ENCODE measurements at places on chromosomes 16 and 17.

DNA sequence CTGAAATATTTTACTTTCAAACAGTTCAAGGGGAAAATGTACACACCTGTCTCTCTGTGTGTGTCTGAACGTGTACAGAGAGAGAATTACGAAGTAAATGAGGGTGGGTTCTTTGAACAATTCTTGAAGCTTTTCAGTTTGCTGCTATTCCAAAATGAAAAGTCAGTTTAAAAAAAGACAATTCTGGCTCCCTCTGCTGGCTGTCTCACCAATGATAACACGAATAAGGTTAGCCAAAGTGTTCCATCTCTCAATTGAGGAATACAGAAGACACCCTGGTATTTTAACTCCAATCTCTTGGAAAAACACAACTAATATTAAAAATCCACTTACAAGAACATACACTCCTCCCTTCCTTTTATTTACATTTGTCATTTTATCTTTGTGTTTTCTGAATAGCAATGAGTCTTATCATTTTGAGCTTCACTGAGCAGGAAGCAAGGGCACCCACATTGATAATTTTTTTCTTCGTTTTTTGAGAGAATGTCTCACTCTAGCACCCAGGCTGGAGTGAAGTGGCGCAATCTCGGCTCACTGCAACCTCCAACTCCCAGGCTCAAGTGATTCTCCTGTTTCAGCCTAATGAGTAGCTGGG, 20.5 kb downstream of the EFTUD2 start:
- no peak for DNase-seq

DNA sequence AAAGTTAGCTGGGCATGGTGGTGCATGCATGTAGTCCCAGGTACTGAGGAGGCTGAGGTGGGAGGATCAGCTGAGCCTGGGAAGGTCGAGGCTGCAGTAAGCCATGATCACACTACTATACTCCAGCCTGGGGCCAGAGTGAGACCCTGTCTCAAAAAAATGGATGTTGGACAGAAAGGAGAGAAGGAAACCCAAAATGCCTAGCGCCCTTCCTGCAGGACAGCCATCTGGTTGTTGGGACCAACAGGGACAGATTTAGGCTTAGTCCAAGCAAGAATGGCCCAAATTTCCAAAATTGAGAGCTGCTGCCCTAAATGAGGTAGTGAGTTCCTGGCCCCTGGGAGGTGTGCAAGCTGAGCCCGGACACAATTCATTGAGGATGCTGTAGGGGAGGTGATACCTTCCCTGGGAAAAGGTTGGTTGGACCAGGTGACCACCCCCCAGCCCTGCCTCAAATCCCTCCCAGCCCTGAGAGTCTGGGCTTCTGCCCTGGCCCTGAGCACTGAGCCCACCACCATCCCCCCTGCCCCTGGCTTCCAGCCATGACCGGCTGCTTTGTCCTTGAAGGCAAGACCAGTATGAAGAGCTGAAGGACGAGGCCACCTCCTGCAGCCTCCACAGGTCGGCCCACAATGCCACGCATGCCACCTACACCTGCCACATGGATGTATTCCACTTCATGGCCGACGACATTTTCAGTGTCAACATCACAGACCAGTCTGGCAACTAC, 35.1 kb downstream of the IL21R start:
- DNase-seq = no peak

DNA sequence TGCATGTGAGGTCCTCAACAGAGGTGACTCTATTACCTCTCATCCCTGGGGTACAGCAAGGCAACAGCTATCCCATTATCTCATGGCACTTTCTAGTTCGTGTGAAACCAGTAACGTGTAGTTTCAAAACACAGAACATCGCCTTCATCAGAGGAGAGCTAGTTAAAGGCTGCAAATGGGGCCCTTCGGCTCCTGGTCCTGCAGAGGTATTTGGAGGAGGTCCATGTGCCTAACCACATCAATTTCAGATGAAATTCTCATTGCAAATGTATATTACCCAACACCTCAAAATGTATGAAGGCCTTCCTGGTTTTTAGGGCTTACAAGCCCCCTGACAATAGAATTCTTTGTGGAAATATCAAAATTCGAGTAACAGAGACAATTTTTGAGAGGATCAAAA, 95.7 kb upstream of the PSMD7 start:
- no peak for DNase-seq

DNA sequence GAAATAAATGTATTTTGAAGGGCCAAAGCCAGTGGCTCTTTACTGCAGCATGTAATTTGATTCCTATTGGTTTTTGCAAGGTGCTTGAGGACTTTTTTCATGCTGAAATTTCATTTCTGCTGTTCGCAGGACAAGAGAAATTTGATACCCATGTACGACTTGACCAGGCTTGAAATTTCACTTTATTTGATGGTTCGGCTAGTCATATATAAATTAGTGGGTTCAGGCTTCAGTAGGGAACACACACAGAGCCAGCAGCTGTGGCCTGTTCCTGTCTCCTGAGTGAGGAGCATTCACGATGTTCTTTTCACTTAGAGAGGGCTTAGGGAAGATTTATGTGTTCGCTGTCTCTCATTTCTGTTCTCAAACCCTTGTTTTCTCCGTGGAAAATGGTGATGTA, 258.4 kb upstream of the CACNG5 start:
- no peak for DNase-seq

GRCh38 chr16:20862162-20862960, 37.8 kb downstream of the DCUN1D3 start:
- no peak for DNase-seq

DNA sequence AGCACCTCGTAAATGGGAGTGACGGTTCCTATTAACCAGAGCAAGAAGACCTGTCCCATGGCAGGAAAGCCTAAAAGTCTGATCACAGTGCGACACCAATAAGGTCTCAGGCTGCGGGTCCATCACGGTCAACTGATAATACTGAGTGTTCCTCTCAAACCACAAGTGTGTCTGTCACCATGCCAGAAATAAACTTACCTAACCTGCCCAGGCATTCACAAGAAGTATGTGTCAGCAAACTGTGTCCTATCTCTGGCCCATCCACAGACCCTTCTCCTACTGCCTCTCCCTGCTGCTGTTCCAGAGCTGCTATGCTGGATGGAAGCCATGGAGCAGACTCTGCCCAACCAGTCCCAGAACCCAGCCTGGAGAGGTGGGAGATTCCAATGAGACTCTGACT, 73.5 kb downstream of the ZNF423 start:
- DNase-seq = no peak

- no peak for DNase-seq
Observed at GRCh38 chr17:31596382-31597323, 205.2 kb downstream of the RAB11FIP4 start.

GRCh38 chr17:61477204-61477834, 25.1 kb downstream of the TBX4 start:
- DNase-seq = no peak

DNA sequence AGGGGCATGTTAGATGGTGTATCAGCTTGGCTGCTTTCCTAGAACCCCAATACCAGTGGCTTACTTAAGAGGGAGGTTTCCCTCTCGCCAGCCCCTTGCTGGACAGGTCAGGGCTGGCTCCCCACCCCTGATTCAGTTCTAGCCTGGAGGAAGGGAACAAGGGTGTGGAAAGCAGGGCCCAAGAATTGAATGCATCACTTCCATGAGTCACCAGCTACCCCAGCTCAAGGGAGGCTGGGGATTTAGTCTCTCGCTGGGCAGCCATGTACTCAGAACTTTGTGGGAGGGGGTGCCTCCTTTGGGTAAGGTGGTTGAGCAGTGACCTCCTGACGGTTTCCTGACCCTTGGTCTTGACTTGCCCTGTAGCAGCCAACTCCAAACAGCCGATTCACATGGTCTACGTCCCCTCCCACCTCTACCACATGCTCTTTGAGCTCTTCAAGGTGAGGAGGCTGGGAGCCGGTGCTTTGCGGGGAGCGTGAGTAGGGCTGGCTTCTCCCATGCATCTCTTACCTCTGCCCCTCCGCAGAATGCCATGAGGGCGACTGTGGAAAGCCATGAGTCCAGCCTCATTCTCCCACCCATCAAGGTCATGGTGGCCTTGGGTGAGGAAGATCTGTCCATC, 12.8 kb downstream of the PDK2 start:
- no peak for DNase-seq

DNA sequence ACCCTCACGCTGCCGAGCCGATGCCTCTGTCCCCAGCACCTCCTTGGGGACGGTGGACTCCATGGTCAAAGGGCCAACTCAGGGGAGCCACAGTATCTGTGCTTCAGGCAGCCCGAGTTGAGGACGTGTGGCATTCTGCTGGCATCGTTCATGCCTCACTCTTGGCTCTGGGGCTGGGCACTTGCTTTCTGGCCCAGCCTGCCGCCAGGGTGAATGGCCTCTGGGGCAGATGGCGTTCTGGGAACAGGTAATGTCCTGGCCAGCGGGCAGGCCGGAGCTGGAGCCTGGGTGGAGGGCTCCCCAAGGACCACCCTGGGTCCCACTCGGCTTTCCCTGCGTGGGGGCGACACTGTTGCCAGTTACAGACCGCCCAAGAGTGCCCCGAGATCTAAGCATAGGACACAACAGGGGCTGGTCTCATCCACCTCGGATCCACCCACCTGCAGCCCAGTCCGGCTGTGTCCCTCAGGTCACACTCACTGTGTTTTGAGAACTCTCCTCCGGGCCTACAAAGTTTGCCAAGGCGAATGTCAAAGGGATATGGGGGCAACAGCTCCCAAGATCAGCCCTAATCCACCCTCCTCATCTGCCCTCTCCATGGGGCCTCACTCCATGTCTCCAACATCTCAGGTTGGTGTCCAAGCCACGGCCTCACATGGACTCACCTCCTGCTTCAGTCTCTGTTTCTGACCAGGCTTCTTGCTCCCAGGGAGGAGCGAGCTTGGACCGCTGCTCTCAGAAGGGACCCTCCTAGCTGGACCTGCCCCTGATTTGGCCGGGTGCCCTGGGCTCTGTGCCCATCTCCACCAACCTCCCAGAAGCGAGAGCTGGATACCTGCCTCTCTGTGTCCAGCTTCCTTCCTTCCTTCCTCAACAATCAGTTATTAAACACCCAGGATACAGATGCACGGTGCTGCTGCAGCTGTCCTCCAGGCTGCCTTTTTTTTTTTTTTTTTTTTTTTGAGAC, 60.8 kb downstream of the TMEM235 start:
- DNase-seq = no peak

GRCh38 chr16:67966549-67967182, 1.8 kb downstream of the SLC12A4 start:
- DNase-seq = no peak

DNA sequence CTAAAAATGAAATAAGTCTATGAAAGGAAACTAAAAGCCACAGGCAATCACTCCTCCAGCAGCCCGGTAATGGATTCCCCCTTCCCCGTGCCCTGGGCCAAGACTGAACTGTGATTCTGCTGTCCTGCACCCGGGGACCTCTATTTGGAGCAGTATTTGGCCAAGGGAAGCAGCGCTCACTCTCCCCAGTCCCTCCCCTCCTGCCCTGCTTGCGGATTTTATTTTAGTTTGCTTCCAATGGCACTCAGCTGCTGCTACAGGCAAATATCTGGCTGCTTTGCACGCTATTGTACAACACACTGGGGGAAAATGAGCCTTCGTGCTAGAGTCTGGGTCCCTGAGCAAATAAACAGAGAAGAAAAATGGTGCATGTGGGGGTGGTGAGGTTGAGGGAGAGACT, 975.7 kb upstream of the RBFOX1 start:
- no peak for DNase-seq

GRCh38 chr17:18300725-18301480, 13.9 kb downstream of the TOP3A start:
- DNase-seq = no peak

DNA sequence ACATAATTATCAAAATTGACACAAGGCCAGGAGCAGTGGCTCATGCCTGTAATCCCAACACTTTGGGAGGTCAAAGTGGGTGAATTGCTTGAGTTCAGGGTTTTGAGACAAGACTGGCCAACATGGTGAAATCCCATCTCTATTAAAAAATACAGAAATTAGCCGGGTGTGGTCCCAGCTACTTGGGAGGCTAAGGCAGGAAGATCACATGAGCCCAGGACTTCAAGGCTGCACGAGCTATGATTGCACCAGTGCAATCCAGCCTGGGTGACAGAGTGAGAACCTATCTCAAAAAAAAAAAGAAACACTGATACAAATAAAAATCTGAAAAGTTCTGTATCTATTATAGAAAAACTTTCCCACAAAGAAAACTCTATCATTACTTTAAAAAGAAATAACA, 15.5 kb downstream of the MYH10 start:
- no peak for DNase-seq

GRCh38 chr17:50177476-50177875, 11.7 kb downstream of the SGCA start:
- no peak for DNase-seq

DNA sequence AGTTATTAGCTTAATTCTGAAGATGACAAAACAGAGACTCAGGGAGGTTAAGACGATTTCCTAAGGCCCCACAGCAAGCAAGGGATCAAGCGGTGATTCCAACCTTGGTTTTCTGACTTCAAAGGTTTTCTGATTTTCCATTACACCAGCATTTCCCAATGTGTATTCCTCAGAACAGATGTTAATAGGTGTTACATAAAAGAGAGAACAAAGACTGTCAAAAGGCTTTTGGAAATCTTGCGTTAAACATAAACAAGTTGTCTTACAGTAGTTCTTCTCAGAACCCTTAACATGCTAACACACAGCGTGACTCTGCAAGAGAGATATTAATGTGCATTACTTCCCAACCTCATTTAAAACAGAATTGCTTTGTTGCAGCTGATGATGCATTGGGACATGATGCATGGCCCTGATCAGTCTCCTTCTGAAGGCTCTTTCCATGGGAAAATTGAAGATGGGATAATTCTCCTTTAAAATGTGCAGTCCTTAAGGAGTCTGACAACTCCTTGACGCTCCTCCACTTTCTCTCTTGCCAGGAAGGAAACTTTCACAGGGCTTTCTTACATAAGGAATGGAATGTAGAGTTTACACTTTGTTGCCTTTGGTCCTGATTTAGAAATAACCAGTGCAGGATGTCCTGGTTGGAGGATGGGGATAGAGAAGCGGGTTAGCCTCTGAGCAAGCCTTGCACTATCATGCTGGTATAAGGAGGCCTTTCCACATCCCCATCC, 21.5 kb upstream of the MMD start:
- no peak for DNase-seq

DNA sequence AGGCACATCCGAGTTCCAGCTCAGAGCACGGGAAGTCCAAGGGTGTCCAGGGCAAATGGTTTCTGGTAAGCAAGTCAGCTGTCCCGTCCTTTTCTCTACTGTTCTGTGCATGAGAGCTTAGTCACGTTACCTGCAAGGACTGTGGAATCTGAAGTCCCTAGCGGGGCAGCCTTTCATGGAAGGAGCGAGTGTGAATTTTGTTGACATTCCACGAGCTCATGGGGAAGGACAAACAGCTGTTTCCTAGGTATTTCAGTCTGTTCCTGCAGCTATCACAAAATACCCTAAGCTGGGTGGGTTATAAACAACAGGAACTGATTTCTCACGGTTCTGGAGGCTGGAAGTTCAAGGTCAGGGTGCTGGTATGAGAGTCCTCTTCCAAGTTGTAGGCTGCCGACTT, 109.2 kb downstream of the SDR42E1 start:
- DNase-seq = no peak

GRCh38 chr16:64098451-64098850, 1023.4 kb downstream of the CDH11 start:
- DNase-seq = no peak

- DNase-seq = no peak
Observed at GRCh38 chr16:9845661-9846361, 336.4 kb downstream of the GRIN2A start.
